ENCODE measurements at places on chromosomes 13 and 19.

DNA sequence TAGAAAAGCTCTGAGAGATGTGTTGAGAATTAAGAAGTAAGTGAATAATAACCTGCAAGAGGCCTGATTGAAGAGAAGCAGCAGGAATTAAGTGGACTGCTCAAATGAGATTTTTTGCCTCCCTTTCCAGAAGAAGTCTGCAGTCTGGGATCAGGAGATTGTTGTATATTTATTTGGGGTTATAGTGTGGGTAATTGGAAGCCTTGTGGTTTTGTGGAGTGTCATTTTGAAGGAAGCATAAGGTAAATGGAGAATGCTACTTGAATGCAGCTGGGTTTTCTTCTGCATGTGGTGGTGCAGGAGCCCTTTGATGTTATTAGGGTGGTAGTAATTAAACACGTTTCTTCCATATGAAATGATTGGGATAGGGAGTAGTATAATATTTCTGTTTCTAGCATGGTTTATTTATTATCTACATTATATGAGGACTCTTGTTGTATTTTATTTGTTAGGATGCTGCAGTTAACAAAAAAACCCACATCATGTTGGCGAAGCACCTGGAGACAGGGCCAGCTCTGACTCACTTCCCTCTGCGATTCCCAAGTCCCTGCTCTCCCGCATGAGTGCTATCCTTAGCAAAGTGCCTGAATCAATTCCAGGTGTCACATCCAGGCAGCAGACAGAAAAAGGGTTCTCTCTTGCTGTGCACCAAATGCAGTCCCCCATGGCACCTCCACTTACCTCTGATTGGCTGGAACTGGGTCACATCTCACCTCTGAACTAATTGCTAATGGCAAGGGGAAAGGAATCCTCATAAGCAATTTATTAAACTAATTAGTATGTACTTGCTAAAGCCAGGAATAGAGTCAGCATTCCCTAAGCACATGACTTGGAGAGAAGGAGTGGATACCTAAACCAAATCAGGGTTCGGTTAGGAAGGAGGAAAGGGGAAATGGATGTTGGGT lies 54.8 kb downstream of the DGKH start:
- DNase-seq: no peak

DNA sequence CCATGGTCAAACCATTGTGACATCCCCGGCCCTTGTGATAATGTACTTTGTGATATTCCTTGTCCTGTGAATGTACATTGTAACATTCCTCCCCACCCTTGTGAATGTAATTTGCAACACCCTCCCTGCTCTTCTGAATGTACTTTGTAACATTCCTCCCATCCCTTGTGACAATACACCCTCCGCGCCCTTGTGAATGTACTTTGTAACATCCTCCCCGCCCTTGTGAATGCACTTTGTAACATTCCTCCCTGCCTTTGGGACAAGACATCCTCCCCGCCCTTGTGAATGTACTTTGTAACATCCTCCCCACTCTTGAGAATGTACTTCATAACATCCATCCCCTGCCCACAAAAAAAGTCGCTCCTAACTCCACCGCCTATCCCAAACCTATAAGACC lies 17.1 kb downstream of the ZNF846 start:
- DNase-seq: no peak

DNA sequence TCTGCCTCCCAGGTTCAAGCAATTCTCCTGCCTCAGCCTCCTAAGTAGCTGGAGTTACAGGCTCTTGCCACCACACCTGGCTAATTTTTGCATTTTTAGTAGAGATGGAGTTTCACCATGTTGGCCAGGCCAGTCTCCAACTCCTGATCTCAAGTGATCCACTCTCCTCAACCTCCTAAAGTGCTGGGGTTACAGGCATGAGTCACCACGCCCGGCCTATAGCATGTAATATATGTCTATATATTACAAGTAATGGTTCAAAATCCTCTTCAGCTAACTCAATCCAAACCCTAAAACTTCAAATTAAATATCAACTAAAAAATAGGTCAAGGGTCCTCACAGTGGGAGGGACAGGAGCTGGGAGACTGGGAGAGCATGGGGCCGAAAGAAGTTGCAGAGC lies 28.0 kb downstream of the FPR3 start:
- DNase-seq: no peak

- no peak for DNase-seq
Measured at GRCh38 chr13:63605962-63606361, 2190.3 kb upstream of the PCDH20 start.

DNA sequence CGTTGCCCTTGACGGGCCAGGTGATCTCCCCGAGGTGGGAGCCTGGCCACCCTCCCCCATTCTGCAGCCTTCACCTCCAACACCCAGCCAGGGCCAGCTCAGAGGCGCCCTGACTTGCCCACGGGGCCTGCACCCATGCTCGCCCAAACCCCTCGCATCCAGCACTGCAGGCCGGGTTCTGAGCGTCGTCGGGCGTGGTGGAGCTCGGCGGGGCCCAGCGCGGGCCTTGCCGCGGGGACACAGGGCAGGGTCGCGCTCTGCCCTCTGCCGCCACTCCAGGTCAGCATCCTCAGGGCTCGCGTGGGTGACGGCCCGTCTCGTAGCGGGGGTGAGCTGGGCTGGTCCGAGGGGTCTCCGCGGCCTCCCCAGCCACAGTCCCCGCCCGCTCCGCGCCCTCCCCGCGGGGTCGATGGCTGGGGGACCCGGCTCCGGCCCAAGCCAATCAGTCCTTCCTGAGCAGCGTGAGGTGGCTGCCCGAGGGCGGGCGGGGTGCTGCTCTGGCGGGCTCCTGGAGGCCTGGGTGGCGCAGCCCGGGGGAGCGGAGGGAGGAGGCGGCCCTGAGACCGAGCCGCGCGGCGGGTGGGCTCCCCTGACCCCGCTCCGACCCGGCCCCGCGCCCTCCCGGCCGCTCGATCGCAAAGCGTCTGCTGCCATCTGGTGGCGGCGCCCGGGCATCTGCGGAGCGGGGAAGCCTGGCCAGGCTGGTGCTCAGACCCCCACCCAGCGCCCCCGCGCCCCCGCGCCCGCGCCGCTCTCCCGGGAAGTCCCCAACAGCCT lies 61.4 kb downstream of the CCNE1 start:
- DNase-seq: peak; percentile 59

DNA sequence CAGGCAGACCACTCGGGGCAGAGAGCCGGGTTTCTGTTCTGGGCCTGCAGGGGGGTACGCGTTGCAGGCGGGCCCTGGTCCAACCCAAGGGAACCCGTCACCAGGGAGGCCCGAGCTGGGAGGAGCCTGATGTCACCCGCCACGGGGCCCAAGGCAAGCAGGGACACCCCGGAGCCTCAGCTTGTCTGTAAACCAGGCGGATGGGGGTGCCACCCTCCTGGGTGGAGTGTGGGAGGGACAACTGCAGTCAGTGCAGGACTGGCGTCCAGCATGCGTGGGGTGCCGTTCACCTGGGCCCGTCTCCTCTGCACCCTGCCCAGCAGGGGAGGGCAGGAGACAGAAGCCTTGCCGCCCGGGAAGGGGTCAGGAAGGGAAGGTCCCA lies 7.0 kb downstream of the CACTIN start:
- DNase-seq: no peak

DNA sequence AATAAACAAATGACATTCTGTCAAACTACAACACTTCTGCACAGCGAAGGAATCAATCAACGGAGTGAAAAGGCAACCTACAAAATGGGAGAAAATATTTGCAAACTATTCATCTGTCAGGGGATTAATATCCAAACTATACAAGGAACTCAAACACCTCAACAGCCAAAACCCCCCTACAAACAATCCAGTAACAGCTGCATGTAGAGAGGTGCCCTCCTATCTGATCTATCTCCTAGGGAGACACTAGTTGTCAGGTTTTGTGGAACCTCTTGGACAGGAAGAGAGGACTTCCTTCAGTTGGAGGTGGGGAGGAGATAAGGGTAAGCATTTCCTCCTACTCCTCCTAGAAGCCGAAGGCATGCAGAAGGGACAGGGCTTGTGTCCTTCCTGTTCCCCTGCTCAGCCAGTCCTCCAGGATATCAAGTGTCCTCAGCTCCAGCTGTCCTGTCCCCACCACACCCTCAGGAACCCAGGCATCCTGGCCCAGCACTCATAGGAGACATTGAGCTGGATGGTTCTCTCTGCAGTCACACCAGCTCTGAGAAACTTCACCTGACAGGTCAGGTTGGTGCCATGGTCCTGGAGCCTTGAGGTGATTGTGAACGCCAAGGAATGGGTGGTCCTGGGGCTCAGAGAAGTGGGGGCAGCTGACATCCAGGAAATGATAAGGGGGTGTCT lies 9.8 kb upstream of the SIGLEC8 start:
- no peak for DNase-seq

DNA sequence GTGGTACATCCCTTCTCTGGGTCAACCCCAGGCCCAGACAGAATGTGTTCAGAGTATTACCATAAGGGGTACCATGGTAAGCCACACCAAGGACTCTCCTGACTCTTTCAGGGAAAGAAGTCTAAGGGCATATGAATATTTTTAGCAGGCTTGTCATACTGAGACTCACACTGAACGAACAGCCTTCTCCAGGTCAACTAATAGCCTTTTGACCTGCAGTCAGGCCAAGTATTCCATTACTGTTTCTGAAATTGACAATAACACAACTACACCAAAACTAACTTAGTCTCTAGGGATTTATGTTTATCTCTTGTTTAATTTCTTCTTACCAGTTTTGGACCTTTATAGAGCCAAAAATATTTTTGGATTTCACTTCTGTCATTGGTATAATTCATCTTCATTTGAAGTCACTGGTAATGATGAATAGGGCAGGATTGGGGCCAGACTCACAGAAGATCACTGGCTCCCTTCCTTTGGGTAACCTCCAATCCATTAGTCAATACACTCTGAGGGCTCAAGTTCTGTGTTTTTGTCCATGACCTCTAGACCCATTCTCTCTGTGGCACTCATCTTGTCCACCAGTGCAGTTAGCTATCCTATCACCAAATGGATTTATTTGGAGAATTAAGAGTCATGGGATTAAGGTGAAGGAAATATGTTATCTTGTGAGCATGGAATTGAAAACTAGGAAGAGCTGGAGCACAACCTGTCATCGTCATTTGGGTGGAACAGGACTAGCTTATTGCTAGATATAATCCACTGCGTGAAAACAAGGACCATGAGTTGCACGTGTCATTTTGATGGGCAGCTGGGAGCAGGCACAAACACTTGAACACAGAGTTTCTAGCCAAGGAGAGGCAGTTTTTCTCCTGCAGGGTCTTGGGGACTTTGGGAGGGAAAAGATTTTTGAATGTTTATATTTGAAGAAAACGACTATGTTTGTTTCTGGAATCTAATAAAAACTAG lies 313.3 kb downstream of the DCLK1 start:
- DNase-seq: no peak

GRCh38 chr13:28047757-28048388 lies 52.5 kb downstream of the FLT3 start:
- peak; percentile 37 for DNase-seq

DNA sequence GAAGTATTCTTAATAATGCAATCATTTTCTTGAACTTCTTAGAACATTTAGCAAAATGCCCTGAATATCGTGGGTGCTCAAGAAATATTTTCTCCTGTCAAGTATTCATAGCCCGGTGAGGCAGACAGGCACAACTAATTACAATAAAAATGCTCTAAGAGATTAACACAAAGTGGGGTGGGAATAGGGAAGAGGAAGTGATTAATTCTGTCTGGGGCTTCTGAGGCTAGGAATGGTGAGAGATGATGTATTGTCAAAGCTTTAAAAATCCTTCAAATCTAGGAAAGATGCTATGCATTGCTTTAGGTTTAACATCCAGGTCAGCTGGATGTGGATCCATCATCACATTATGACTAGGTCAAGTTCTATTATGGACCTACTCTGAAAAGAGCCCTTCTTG lies 66.9 kb upstream of the POSTN start:
- no peak for DNase-seq

GRCh38 chr19:7575434-7576040 lies 20.1 kb upstream of the CAMSAP3 start:
- no peak for DNase-seq

GRCh38 chr13:37651891-37652290 lies 53.3 kb upstream of the POSTN start:
- no peak for DNase-seq

DNA sequence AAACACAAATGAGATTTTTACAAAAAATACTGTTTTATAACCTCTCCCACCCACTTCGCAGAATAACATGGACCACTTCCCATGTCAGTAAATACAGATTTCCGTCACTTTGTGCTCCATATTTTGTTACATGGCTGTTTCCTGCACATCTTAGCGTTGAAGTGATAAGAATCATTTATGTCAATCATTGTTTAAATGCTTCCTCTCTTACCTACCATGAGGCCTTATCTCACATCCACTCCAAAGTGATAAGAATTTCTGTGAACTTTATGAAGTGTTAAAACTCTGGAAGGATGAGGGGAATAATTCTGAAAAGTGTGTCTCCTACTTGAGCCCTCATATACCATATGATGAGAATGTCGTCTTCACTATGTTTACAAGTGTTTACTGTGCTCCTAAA lies 36.6 kb upstream of the IL17D start:
- no peak for DNase-seq

DNA sequence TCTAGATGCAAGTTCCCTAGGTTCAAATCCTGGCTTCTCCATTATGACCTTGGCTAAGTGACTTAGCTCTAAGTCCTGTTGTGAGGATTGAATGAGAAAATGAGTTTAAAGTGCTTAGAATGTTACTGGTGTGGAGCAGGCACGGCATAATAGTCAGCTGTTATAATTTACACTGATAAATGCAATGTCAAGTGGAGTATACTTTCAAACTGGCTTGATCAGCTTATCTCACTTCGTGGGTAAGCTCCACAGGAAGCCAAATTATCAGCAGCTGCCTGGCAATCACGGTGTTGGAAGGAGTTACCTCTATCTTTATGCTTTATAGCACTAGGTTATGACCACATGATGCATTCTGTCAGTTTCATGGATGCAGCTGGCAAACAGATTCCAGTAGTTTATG lies 272.8 kb downstream of the OLFM4 start:
- no peak for DNase-seq

DNA sequence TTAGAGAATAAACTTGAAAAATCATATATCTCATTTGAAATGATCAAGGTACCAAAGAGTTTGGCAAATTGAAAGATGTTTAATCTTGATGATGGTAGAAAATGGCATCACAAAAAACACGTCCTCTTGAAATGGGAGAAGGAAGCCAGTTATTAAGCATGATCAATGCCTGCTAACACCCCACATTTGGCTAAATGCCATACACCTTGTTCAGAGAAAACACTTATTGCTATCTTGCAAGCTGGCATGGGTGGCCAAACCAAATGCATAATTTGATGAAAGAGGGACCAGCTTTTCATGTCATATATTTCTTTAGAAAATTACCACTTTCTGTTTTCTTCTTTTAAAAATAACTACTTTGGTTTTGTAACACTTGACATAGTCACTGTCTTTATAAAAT lies 141.3 kb downstream of the ZAR1L start:
- DNase-seq: no peak

DNA sequence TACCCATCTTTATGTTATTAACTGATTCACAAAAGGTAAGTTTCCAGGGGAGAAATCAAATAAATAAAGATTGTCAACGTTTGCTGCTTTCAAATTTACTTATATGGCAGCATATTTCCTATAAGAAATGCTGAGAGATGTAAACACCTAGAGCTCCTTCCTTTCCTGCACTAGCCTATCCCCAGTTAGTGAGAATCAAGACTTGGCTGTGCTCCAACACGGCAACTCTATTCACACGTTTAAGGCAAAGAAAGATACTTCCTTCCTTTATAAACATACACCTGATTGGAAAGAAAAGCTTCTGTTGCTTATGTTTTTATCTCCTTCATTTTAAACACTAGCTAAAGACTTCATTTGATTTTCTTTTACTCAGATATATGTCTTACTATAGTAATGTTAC lies 107.0 kb downstream of the PCDH9 start:
- DNase-seq: no peak

All from GM19239 (cell line).